ENCODE measurements at places on chromosomes 6 and 20. TPM values are rescaled to one million over a fixed set of nuclear protein-coding genes. Genes with fewer than 3 reads are reported as not detected.

DNA sequence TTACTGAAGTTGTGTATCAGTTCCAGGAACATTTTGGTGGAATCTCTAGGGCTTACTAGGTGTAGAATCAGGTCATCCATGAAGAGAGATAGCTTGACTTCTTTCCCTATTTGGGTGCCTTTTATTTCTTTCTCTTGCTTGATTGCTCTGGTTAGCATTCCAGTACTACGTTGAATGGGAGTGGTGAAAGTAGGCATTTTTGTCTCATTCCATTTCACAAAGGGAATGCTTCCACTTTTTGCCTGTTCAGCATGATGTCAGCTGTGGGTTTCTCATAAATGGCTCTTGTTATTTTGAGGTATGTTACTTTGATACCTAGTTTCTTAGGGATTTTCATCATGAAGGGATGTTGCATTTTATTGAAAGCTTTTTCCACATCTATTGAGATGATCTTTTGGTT is 195.3 kb downstream of the MOXD1 start:
- no peak for DNase-seq

DNA sequence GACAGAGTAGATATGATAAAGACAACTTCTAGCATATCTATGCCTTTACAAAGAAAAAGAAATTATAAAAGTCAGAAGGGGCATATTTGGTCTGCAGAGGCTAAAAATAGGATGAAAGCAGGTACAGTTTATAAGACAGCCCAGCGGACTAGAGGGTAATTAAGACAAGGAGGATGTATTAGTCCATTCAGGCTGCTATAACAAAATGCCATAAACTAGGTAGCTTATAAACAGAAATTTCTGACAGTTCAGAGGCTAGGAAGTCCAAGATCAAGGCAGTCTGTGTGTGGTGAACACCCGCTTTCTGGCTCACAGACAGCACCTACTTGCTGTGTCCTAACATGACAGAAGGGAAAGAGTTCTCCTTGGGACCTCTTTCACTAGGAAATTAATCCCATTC is 5.7 kb downstream of the HBS1L start:
- DNase-seq: no peak

DNA sequence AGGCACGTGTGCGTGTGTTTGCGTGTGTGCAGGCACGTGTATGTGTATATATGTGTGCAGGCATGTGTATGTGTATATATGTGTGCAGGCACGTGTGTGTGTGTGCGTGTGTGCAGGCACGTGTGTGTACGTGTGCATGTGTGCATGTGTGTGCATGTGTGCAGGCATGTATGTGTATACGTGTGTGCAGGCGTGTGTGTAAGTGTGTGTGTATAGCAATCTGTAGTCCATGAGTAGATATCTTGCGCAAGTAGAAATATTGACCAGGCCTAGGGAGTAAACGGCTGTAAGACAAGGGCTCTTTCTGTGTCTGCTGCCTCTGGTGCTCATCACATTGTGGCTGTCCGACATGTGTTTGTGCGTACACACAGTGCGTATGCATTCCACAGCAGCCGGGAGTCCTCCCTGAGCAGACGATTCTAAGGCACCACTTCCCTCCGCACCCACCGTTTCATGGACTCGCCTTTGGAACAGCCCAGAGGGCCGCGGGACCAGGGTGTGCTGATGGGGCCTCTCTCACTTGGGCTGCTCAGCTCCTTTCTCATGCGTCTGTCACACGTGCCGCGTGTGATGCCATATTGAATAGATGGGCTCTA is 167.6 kb downstream of the ERMARD start:
- no peak for DNase-seq

DNA sequence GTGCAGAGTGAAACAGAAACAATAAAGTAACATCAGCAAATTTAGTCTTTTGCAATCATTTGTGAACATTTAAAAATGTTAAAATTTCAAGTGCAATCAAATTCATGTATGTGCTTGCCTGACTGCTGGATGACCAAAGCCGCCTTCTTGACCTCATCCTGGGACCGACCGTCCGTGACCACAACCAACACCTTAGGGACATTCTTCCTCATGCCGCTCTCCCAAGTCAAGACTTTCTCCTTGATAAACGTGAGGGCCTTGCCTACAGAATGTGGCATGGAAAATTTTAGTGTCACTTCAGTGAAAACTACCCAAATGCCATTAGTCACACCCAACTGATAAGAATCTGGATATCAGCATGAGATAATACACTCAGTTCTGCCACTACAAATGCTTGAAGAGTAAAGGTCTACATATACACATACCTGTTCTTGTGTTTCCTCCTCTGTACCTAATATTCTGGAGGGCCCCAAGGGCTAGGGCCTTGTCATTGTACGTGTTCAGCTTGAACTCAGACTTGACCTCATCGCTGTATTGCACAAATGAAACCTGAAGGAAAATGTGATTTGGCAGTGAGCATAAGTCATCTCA is 86.8 kb downstream of the COL12A1 start:
- DNase-seq: no peak

GRCh38 chr6:168387911-168388310 is 53.1 kb upstream of the SMOC2 start:
- DNase-seq: no peak

DNA sequence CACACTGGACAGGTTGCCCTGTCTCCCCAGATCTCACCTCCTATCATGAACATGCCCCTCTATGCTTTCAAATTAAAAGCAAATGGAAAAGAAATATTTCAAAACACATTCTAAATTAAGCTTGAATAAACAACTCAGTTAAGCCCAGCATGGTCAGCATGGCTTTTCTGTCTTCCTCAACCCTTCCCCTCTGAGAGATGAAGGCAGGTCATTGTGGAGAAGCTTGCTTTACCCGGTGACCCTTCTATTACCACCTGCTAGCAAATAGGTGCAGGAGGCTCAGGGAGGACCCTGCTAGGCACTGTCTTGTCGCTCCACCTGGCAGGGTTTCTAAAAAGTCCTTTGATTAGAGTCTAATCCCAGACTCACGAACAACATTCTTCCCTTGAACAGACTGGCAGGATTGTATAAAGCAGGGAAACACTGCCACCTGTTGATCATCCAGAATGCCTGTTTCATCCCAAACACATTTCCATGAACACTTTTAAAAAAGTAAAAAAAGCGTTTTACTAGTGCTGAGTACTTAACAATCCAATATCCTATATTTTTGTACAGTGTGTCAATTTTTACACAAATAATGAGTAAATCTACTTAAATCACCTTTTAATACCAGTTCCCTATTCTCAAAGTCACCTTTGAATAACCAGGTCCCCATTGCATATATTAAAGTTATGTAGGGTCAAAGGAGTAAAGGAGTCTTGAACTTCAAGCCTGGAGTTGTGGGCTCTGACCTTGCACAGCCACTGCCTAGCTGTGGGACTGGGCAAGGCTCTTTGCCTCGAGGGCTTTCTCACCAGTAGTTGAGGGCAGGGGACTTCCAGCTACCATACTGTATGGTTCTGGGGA is 75.5 kb downstream of the GPR6 start:
- DNase-seq: no peak

GRCh38 chr20:50678169-50678898 is 13.0 kb downstream of the RIPOR3 start:
- DNase-seq: no peak

GRCh38 chr6:113065611-113066010 is 718.5 kb downstream of the RFPL4B start:
- no peak for DNase-seq

DNA sequence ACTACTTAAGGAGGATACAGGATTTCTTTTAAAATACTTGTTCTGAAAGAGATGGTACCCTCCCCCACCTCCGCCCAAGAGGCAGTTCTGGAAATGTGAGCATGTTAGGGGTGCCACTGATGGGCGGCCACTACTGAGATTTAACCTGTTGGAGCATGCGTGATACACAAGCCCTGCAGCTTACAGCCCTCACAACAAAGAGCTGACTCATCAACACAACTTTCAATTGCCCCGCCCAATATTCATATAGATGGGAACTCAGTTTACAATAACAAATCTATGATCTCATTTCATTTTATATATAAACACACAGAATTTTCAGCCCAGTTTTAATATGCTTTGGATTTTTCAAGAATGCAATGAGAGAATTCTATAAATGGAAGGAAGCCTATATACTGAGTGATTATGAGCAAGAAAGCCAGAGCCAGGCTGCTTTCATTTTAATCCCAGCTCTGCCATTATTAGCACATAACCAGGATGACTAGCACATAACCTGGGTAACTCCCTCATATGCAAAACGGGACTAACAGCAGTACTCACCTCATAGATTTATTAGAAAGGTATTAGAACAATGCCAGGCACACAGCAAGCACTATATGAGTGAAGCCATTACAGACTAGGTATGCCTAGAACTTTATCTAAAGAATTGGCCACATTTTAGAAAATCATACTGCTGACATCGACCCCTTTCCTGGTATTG is 45.6 kb upstream of the IPCEF1 start:
- no peak for DNase-seq

DNA sequence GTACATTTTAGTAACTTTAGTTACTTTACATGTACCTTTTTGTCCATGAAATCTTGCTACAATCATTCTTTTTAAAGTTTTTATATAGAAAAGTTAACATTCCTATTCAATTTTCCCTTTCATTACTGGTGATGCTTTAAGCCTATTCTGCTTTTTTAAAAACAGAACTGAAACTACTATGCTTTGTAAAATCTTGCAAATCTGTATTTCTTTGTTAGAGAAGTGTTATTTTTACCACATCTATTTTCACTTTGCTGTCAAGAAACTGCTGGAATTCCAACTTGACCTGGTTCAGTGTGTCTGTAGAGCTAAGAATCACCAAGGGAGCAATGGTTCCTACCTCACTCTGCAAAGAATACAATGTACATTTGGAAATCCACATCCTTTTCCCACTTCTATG is 21.8 kb upstream of the SAMD5 start:
- DNase-seq: no peak

- DNase-seq: no peak
These were observed 134.7 kb downstream of the PACRG start for GRCh38 chr6:162862462-162862861.

- no peak for DNase-seq
These were observed 26.4 kb downstream of the FRK start for GRCh38 chr6:116034327-116034726.

GRCh38 chr6:108168501-108169463 is 3.0 kb downstream of the NR2E1 start:
- no peak for DNase-seq

DNA sequence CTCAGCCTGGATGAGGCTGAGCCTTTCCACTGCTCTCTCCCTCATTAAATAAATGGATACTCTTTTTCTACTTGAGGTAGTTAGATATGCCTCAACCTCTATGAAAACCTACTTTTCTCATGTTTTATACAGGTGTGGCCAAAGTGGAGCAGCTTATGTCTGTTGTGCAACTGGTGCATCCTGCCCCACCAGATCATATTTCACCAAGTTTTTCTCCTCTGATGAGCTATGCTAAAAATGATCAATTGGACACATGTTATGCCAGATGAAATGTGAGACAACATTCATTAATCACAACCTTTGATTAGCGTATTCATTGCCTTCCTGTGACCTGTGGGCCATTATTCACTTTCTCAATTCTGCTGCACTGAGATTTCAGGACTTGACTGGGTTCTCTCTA is 106.9 kb upstream of the NEDD9 start:
- no peak for DNase-seq

- no peak for DNase-seq
These were observed 4.3 kb downstream of the GFRA4 start for GRCh38 chr20:3658716-3659491.

GRCh38 chr6:98024359-98024758 is 741.3 kb upstream of the MMS22L start:
- no peak for DNase-seq

GRCh38 chr6:141736104-141736503 is 396.6 kb upstream of the GJE1 start:
- no peak for DNase-seq

GRCh38 chr6:36649701-36650484 is 28.6 kb upstream of the CDKN1A start:
- DNase-seq: no peak

DNA sequence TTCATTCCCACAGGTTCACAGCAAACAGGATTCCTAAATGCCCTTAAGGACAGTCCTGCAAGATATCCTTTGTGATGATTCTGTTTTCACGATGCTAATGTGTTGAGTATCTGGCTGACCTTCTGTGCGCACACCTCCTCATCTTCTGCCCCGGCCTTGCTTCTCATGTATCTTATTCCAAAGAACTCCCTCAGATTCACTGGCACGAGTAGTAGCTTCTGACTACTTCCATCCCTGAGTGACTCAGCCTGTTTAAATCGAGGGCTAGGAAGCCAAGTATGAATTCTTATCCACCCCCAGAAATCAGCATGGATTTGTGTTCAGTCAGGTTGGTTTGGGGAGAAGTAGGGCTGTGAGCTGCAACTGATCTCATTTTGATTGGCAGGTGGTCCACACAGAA is 190.2 kb upstream of the SNX9 start:
- no peak for DNase-seq

SYCP2L gene
- total RNA-seq: not detected

C6orf141 gene
- total RNA-seq: not detected

C20orf96 gene
- total RNA-seq: 4.3 TPM

SLC22A3 gene
- not detected for total RNA-seq

CTCFL gene
- not detected for total RNA-seq

PTCHD4 gene
- not detected for total RNA-seq

TTK gene
- total RNA-seq: 22.5 TPM

HRH3 gene
- not detected for total RNA-seq

Measured in CD8-positive, alpha-beta memory T cell (primary cell).